ENCODE measurements at places on chromosomes 3 and 15.

DNA sequence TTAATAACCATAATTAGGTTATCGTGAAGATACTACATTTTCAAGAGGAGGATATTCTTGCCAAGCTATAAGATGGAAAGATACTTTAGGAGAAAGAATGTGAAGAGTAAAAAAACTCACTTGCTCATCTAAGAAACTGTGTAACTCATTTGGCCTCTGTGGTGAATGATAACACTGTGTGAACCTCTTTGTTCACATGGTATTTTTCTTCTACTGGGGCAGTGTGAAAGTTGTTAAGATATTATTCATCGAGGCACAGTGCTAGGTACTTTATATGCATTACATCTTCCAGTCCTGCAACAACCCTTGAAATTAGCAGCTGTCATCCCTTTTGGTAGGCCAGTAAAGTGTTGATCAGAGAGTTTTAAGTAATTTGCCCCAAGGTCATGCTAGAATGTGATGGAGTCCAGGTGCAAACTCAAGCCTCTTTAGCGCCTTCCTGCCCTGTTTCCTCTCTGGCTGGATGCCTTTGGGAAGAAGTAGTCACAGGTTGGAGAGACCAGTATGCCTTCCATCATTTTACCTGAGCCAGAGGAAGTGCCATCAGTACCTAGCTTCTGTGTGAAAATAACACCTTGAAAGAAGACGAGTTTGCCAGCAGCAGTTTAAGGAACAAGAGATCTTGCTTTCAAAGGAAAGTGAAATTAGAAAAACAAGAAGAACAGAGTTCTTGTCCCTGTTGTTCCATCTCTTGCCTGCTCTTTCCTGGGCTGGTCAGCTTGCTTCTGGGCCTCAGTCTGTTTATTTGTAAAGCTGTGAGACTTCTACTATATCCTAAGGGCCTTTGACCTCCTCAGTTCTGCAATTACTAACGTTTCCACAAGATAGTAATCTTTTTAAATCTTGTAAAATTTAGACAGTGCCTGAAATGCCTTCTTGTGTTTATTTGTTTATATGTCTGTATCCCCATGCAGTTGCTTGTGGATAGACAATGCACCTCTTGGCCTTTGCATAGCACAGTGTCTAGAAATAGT lies 179.3 kb downstream of the FNDC3B start:
- no peak for DNase-seq

GRCh38 chr3:12522721-12523120 lies 22.6 kb downstream of the MKRN2OS start:
- no peak for DNase-seq

GRCh38 chr15:63918317-63918672 lies 84.5 kb upstream of the HERC1 start:
- no peak for DNase-seq

GRCh38 chr3:47423548-47424145 lies 42.8 kb downstream of the PTPN23 start:
- no peak for DNase-seq

DNA sequence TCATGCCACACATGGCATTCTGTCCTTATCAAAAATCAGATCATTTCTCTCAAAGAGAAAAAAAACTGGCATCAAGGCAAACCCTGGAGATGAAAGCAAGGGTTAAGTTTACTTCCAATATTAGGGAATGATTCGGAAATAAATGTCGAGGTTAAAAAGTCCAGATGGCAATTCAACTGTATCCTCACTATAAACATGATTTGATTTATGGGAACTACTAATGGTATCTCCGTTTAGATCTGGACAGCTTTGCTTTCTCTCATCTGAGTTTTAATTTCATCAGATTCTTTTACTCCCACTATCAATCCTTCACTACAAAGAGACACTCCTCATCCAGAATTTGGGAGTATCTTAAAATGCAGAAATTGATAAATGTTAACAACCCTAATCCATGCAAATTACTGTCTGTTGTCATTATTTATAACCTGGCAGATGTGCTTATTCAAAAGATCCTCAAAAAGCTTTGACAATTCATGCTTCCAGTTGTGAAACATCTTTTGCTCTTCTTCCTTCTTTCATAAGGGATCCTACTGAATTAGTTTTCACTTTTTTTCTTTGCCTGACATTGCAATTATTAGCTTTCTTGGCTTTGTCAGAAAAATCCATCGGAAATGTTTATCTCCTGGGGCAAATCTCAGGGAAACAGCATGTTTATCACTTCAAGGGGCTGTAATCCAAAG lies 903.2 kb downstream of the MCTP2 start:
- no peak for DNase-seq

DNA sequence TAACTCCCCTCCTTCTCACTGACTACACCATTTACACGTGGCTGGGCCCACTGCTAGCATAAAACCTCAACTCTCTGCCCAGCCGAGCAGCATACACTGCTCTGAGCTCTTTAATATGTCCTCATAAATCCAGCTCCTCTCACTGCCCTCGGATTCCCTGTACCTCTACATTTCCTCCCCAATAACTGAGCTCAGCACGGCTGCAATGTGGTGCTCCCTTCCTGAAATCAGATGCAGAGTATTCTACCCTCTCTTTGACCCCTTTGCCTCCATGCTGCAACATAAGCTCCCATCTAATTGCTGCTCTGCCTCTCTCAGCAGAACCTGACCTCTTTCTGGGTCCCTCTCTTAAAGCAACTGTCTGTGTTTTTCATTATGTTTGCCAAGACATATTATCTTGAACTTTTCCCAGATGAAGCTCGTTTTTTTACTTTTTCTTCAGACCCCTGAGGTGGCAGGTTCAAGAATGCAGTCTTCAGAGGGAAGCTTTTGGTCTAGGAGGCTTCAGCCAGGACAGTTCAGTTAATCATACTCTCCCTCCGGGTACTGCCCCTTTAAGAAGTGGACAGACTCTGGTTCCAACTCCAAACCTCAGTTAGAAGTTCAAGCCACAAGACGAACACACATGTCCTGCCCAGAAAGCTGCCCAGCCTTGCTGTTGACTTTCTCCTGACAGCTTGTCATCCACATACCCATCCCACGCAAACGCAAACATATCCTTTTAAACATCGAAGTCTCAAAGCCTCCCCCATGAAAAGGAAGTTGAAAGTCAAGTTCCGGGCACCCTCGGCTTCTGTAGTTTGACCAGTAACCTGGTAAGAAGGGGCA lies 81.1 kb upstream of the NEO1 start:
- no peak for DNase-seq

DNA sequence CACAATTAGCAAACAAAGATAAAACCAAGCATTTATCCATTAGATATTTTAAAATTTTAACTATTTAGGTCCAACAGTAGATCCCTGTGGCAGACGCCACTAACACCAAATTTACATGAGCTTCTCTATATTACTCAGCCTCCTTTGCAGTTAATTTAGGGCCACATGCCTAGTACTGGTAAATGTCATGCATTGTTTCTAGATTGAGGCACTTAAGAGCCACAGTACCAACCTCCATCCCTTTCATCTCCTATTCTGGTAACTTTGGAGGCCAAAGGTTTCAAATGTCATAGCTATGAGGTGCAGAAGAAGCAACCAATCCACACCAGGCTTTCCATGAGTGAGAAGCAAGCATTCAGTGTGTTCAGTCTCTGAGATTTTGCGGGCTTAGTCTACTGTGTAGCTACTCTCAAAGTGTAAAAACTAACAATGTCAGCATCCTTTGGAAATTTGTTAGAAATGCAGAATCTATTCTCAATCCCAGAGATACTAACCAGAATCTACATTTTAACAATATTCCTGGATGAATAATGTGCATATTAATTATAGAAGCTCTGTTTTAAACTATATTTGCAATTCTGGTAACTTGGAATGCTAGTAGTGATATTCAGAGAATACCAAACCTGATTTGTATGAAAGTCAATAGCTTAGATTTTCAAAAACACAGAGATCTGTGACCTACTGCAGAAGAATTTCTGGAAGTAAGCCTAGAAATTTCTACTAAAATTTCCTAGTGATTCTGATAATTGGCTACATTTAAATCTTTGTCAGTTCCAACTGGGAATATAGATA lies 206.3 kb upstream of the CD96 start:
- DNase-seq = no peak

- DNase-seq = no peak
Measured at GRCh38 chr15:78004919-78005634, 72.4 kb downstream of the TBC1D2B start.

DNA sequence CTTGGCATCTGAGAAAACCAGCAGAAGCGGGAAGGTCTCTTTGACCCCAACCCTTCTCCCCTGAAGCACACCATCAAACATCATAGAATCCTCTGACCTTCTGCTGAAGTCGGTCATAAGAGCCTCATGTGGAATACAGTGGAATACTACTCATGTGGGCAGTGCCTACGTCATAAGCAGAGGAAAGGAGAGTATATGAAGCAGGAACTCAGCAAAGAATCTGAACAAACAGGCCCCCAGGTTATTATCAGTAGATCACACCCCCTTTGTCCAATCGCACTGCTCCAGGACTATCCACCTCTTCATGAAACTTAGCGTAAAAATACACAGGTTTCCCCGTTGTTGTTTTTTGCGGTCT lies 394.1 kb upstream of the PROK2 start:
- DNase-seq = no peak

DNA sequence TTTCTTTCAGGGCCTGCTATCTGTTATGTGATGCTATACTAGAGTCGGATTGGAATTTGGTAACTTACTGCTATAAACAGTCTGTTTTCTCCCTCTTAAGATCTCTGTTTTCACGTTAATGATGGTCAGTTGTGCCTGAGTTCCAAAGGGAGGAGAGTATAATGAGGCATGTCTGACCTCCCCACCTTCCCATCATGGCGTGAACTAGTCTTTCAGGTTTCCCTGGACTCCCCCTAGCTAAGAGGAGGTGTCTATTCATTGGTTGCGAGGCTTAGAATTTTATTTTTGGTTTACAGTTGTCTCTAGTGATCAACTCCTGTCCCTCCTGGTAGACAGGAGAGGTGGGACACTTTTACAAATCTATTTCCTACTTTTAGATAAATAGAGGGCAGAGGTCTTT lies 27.8 kb upstream of the PXYLP1 start:
- DNase-seq = no peak

- DNase-seq = no peak
Measured at GRCh38 chr3:30693470-30694120, 87.2 kb downstream of the TGFBR2 start.

DNA sequence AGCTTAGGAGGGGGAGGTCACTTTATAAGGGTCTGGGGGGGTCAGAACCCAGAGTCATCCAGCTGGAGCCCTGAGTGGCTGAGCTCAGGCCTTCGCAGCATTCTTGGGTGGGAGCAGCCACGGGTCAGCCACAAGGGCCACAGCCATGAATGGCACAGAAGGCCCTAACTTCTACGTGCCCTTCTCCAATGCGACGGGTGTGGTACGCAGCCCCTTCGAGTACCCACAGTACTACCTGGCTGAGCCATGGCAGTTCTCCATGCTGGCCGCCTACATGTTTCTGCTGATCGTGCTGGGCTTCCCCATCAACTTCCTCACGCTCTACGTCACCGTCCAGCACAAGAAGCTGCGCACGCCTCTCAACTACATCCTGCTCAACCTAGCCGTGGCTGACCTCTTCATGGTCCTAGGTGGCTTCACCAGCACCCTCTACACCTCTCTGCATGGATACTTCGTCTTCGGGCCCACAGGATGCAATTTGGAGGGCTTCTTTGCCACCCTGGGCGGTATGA lies at the start of gene RHO:
TSS of gene RHO (plus strand) at position 51 of the 512 bp plus-strand sequence. CDS start at position 146, 95 bp downstream.
- DNase-seq = no peak

GRCh38 chr3:81741216-81741615 lies 20.2 kb downstream of the GBE1 start:
- DNase-seq = no peak

DNA sequence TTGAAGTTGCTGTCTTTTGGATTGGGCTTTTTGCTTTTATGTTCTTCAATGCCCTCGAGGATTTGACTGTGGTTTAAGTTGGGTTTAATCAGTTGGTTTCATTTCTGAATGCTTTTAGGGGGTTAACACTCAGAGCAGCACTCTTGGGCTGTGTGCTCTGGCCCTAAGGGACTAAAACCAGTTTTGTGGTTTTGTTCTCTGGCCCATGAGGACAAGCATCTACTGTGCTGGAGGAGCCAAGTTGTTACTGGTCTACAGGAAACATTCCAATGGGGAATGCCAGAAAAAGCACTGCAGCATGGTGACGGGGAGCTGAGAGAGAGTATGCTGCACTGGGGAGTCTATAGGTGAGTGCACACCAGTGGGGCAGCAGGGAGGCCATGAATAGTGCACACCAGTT lies 596.9 kb downstream of the ZBBX start:
- no peak for DNase-seq

- DNase-seq = no peak
Measured at GRCh38 chr3:142962520-142963233, 797 bp downstream of the PAQR9 start.

DNA sequence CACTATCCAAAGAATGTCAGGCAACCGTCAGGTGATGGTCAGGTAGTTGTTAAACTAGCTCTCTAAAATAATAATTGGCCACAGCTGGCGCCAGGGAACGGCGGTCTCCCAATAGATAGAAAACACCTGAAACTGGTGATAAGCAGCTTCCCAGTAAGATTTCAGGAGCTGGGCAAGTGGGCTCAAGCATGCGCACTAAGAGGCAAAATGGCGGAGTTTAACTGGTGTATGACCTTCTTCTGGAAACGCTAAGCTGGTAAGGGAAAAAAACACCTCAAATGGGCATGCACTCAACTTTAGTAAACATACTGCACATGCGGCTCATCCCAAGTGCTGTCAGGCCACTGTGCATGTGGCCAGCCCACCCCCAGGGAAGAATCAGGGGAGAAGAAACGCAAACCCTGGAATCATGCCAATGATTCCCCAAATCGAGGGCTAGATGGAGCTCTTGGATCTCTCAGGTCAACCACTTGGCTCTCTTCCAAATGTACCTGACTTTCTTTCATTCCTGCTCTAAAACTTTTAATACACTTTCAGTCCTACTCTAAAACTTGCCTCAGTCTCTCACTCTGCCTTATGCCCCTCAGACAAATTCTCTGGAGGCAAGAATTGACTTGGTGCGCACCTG lies 195.0 kb downstream of the ZNF621 start:
- no peak for DNase-seq

GRCh38 chr15:77525400-77525811 lies 104.7 kb downstream of the HMG20A start:
- no peak for DNase-seq

- no peak for DNase-seq
Measured at GRCh38 chr15:70522323-70522966, 240.9 kb downstream of the UACA start.

GRCh38 chr3:45612138-45612537 lies 17.6 kb downstream of the LIMD1 start:
- no peak for DNase-seq

DNA sequence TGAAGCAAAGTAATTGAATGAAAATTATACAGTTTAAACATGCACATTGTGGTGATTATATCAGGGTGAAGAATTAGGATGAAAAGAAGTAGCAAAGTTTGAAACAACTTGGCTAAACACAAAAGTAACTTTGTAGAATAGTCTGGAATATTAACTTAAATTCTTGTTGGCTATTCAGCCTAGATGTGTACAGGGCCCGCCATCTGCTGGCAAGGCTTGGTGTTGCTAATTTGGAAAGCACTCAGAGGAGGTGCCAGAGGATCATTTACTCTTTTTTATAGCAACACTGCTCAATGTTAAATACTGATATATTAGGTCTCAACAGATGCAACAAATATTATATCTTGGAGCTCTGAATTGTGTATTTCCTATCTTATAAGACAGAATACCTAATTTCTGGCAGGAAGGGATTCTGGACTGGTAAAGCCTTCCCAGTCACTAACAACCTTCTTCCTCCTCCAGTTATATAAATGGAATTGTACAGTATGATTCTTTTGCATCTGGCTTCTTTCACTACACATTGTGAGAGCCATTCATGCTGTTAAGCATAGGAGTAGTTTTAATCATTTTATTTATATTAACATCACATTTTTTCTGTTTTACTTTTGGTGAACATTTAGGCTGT lies 36.1 kb downstream of the TTC23 start:
- peak; percentile 24 for DNase-seq

- DNase-seq = no peak
Measured at GRCh38 chr15:67880651-67881182, 40.9 kb upstream of the RNU6-1 start.

Measured in T-helper 1 cell (primary cell).